ENCODE measurements at places on chromosomes 2 and 18. TPM values are rescaled to one million over a fixed set of nuclear protein-coding genes. Genes with fewer than 3 reads are reported as not detected.

DNA sequence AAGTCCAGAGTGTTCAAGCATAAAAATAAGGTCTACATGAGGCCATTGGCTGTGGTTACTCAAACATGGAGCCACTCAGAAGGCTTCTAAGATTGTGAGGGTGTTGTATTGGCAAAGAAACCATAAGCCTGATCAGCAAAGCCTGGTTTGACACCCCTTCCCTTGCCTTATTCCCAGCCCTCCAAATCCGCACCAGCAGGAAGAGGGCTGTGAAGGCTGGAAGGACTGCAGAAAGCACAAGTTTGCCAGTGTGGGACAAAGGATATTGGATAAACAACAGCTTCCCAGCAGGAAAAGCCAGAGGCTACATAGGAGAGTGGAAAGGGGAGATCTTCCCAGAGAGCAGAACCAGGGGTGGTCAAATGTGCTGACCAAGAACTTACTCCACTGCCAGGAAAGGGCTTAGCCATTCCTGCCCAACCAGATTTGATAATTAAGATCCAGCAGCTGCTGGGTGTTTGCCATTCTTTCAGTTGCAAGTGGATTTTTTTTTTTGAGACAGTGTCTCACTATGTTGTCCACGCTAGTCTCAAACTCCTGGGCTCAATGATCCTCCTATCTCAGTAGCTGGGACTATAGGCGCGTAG, 1.5 kb upstream of the PRKAG3 start:
- DNase-seq, result no peak

DNA sequence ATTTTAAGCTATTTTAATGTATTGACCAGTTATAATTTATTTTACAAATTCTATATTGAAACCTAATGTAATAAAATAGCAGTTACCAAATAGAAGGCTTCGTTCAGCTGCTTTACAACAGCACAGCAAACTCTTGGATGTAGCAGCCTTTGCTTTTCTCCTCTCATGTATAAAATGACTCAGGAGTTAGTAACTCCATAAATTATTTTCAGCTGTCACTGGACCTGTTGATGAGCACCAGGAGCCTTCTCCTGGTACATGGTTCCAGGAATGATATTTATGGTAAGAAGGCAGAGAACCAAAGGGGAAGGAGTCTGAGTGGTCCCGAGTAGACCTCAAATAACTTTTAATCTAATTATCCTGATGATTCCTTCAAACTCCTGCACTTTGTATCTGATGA, 256.4 kb upstream of the NETO1 start:
- no peak for DNase-seq

DNA sequence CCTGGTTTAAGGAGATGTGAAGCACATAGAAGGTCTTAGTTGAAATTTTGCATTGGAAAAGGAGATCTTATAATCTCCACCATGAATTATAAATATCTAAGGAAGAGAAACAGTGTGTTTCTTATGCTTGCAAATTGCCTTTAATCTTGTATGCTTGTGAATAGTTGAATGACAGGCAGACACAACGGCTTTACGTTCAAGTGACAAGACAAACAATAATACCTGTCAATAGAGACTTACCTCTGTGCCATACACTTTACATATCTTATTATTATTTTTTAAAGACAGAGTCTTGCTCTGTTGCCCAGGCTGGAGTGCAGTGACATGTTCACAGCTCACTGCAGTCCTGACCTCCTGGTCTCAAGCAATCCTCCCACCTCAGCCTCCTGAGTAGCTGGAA, 113.7 kb downstream of the QPCT start:
- DNase-seq, result no peak

GRCh38 chr2:148917431-148917830, 42.4 kb downstream of the KIF5C start:
- DNase-seq, result no peak

- DNase-seq, result no peak
Observed at GRCh38 chr2:53827398-53828175, 32.2 kb downstream of the GPR75 start.

DNA sequence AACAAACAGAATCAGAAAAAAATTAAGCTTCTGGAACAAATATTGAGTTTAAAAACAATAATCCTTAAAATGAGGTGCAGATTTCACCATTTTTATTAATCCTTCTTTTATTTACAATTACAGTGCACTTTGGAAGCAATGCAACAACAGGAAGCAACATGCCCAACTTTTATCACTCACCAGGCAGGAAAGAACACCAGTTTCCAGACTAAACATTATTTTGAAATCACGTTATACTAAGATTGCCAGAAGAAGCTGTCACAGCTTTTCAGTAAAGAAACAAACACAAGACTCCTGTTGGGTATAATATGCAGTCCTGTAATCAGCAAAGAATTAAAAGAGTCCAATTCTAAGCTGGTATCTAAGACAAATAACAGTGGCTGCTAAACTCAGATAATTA, 137.9 kb upstream of the ZC3H15 start:
- DNase-seq, result no peak

GRCh38 chr2:768451-768850, 91.2 kb upstream of the TMEM18 start:
- no peak for DNase-seq

DNA sequence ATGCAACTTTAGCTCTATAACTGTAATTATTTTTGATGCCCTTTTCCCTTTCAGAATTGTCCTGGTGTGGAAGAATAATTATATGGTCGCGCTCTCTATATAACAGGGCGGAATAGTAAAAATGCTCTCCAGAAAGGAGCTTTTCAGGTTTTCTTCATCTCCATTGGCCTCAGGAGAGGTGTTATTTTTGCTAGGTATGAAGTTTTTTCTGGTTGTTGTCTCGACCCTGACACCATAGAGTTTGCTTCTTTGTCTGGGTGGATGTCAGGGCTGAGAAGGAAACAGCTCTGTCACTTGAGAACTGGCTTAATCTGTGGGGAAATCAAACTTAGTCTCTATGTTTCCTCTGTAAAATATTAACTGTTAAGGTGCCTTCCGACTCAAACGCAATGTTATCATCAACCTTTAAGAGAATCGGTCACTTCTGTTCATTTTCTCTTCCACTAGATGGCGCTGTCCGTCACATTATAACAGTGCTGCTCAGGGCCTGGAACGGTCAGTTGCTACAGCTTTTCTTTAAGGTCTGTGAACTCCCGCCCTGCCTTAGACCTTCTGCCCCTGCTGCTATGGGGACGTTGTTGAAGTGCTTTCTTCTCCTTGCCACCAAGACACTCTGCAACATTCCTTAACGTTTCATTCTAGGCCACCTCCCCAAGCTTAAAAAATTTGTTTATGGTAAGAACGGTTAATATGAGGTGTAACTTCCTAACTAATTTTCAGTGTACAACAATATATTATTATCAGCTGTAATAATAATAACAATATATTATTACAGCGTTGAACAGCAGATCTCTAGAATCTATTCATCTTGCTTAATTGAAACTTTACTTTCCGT, 23.8 kb upstream of the SERPINB12 start:
- no peak for DNase-seq

DNA sequence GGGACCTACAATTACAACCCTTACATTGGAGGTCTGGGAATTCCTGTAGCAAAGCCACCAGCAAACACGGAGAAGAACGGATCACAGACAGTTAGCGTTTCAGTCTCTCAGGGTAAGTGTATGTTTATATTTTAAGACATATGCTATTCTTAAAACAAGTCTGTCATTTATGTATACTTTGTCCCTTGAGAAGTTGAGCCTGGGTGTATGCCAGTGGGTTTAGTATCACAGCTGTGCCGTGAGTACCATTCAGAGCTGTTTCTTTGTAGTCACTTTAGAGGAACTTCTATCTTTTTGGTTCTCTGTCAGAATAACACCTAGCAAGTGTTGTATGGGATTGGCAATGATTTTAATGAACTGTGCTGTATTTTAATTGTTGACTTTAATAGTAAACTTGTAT, 125.6 kb downstream of the BIRC6 start:
- DNase-seq, result no peak

GRCh38 chr2:437756-438393, 150.0 kb upstream of the ALKAL2 start:
- peak; percentile 43 for DNase-seq

GRCh38 chr2:50116096-50117010, 915.6 kb downstream of the NRXN1 start:
- DNase-seq, result no peak

DNA sequence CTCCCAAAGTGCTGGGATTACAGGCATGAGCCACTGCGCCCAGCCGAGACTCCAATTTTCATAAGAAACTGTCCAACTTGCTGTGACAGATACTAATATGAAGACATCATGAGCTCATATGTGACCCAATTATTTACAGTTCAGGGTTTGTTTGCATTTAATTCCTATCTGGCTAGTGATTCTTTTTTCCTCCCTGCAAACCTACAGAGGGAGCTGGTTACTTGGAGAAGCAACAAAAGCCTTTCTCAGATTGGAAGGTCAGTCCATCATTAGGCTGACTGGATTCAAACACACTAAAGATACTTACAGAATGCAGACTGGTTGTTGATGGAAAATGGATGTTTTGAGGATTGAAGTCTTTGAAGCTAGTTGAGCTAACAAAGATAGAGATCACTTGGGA, 176.4 kb downstream of the ANKRD44 start:
- no peak for DNase-seq

DNA sequence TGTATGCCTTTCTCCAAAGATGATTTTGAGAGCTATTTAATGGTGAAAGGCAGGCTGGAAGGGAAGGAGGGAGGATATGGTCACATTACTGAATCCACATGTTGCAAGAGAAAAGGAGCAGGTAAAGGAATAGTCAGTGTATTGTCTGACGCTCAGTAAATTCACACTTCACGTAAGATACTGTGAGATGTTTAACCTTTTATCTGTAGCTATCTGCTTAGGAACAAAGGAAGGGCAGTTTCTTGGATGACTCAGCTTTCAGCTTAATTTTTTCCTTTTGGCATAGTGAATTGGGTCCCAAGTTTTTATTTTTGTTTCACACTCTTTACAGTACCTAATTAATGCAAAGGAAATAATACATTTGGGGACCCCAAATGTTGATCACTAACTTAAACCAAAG, 96.2 kb downstream of the PMS1 start:
- no peak for DNase-seq

GRCh38 chr2:11748861-11749645, 2.6 kb downstream of the LPIN1 start:
- DNase-seq, result no peak

GRCh38 chr2:217150236-217150635, 290.4 kb upstream of the TNP1 start:
- DNase-seq, result no peak

DNA sequence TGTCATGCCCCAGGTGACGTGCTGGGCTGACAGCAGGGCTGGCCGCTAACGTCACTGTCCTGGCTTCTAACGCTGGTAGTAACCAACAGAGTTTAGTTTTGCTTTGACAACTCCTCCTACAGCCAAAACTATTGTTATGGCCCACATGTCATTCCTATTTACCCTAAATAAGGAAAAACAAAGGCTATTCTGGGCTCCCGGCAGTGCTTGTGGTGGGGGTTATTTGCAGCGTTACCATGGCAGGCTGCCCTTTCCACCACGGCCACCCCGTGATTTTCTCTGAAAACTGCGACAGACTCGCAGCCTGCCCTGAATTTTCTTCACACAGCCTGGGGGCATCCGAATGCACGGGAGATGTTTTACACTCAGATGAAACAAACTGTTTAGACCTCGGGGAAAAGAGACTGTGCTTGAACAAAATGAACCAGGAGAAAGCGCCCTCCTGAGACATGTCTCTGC, 115.2 kb downstream of the FAM210A start:
- no peak for DNase-seq

- no peak for DNase-seq
Observed at GRCh38 chr2:105950521-105951383, 206.0 kb downstream of the NCK2 start.

GRCh38 chr2:71455741-71456569, 2.6 kb downstream of the DYSF start:
- DNase-seq, result no peak

GRCh38 chr18:49944663-49945062, 131.3 kb upstream of the ACAA2 start:
- no peak for DNase-seq

- DNase-seq, result no peak
Observed at GRCh38 chr2:189487283-189488007, 46.2 kb downstream of the WDR75 start.

GRCh38 chr2:231397011-231397927, 1.8 kb downstream of the B3GNT7 start:
- no peak for DNase-seq

- no peak for DNase-seq
Observed at GRCh38 chr2:42345986-42346385, 15.0 kb downstream of the COX7A2L start.

- DNase-seq, result no peak
Observed at GRCh38 chr2:135822855-135823254, 14.1 kb downstream of the LCT start.

REG3A gene
- total RNA-seq, result not detected

REG1B gene
- total RNA-seq, result not detected

UGT1A10 gene
- not detected for total RNA-seq

GPR35 gene
- 19.3 TPM for total RNA-seq

CTAGE1 gene
- not detected for total RNA-seq

GATA6 gene
- 0.14 TPM for total RNA-seq

PER2 gene
- total RNA-seq, result 13.0 TPM

PPIG gene
- 64.4 TPM for total RNA-seq

Measured in activated naive CD8-positive, alpha-beta T cell treated with anti-CD3 and anti-CD28 coated beads, Interleukin-2, amount 10 ng/mL, durations not matched to agents 7 days and 5 days (primary cell).